T-helper 2 cell treated with Interferon-gamma antibody and Interleukin-4, amounts not matched to agents 5 μg/mL and 100 μg/mL, for 36 hours (primary cell): ENCODE measurements at places on chromosomes 2 and 18.

DNA sequence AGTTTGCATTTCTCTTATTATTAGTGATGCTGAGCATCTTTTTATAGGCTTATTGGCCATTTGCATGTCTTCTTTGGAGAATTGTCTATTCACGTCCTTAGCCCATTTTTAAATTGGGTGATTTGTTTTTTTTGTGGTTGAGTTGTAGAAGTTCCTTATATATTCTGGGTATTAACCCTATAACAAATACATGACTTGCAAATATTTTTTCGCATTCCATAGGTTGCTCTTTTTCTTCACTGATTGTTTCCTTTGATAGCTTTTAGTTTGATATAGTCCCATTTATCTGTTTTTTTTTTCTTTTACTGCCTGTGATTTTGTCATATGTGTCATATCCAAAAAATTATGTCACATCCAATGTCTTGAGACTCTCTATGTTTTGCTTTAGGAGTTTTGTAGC is 243.6 kb downstream of the GPD2 start:
- DNase-seq, result no peak

DNA sequence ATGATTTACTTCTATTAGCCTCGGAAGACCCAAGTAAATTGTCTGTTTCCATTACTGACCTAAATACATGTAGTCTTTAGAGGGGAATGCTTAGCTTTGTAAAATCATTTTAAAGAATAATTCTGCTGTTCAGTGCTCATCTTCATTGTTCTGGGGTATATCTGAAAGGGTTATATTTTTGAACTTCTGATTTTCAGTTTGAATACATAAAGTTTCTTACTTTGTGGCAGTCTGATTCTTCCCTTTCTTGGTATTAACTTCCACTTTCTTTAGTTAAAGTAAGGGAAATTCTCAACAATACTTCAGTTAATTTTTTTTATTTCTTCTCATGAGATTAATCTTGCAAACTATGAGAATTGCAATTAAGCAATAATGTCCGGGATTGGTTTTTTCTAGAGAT is 148.4 kb downstream of the DOCK10 start:
- no peak for DNase-seq

DNA sequence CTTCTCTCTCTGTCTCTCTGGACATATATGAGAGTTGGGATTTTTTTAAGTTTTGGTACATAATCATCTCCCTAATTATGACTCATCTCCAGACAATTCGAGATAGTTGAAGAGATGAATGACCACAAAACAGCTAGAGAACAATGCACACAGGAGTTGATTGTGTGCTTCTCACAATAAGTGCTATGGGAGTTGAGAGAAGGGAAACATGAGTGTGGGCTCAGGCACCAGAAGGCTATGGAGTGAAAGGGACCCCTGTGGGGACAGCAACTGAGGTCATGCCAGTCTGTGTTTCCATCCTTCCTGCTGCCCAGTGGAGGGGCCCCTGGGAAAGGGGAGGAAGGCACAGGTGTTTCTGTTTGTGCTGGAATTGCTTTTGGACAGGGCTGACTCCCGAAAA is 6.5 kb upstream of the YWHAQ start:
- no peak for DNase-seq

GRCh38 chr2:101152272-101153076 is 1.3 kb upstream of the TBC1D8 start:
- no peak for DNase-seq

- no peak for DNase-seq
These were observed 638.7 kb upstream of the SETBP1 start for GRCh38 chr18:44041961-44042360.

- DNase-seq, result no peak
These were observed 30.6 kb downstream of the DRC1 start for GRCh38 chr2:26432363-26432762.

- no peak for DNase-seq
These were observed 96.3 kb downstream of the ARMC9 start for GRCh38 chr2:231294571-231295362.

DNA sequence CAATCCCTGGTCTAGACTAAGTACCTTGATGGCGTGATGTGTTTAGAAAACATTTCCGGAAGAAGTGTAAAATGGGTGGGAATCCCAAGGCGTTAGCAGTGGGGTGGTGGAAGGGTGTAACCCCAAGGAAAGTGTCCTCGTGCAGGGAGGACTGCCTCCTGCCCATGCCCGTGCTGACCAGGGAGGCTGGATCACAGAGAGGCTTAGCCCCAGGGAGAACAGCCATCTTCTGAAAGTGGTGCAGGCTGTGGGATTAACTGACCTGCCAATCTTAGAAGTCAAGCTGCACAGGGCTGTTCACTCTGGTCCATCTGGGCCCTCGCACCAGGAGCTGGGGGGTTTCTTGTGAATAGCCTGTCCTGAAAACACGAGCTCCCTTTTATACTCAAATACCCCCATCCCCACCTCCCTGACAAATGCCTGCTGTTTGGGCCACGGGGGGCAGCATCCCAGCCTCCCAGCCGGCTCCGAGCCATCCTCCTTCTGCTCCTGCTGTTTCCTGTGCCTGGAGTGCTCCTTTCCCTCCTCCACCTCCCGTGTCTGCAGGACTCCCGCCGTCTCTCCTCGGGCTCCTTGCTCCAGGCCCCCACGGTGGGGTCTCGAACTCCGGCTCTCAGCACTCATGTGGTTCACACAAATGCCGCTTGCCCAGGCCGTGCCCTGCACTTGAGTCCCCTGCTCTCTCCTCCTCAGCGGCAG is 52.1 kb upstream of the PXDN start:
- no peak for DNase-seq

DNA sequence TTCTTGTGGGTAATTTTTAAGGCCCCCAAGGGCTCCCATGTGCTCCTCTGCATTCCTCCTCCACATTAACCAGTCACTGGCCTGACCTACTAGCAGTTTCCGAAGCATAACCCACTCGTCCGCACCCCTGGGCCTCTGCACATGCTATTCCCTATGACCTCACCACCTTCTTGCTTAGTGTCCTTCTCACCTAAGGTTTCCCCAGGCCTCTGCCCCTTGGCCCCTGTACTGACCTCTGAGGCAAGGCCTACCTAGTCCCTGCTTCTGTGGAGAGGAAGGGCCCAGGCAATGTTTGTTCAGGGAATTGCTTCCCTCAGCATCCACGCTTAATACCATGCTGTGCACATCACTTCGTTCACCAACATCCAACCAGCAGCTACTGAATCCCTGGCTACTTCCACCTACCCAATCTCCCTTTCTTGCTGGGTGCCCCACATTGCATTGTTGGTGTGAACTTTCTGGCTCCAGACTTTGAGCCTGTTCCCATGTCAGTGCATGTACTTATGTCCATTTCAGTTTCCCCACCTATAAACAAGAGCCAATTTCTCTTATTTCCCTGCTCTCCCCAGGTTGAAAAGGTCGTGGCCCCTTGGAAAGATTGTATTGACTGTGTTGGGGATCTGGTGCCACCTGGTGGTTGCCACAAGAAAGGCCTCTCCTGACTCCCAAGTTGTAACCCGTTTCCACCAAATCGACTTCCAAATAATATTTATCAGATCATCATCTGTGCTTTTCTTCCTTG is 19.2 kb upstream of the TMEM177 start:
- DNase-seq, result no peak

- no peak for DNase-seq
These were observed 710.4 kb downstream of the RNF144A start for GRCh38 chr2:7627583-7627982.

DNA sequence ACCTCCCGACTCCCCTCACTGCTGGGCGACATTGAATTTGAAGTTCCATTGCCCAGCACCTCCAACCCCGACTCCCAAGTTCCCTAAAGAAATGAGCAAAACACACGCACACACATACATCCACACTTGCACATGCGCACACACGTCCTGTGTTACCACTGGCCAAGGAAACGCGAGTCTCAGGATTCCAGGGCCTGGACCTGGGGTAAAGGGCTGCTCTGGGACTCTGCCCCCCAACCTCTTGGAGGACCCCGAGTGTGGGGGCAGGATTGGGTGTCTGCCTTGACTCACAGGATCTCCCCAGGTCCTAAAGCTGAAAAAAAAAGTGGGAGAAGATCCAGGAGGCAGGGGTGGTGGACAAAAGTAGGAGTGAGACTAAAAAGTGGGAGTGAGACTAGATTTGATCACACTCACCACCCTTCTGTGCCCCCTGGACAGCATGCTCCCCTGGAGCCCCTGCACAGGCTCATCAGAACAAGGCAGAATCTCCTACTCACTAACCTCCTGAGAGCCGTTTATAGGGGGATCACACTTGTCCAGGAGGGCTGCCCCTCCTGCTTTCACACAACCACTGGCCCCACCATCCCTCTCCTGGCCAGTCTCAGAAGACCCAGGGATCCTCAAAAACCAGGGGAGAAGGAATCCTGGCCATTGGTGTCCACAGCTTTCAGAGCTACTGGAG is 202.2 kb downstream of the TNS1 start:
- DNase-seq, result no peak

DNA sequence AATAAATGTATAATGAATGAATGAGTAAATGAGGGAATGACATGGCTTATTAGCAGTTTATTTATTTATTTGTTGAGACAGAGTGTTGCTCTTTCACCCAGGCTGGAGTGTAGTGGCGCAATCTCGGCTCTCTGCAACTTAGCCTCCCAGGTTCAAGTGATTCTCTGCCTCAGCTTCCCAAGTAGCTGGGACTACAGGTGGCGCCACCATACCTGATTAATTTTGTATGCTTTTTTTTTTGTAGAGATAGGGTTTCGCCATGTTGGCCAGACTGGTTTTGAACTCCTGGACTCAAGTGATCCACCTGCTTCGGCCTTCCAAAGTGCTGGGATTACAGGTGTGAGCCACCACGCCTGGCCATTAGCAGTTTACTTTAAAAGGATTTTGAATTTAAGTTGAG is 100.3 kb upstream of the CAVIN2 start:
- no peak for DNase-seq

GRCh38 chr2:197813093-197813787 is 8.8 kb downstream of the PLCL1 start:
- DNase-seq, result no peak

GRCh38 chr2:78780864-78781583 is 244.5 kb upstream of the REG3G start:
- no peak for DNase-seq

GRCh38 chr2:9975805-9976447 is 24.4 kb downstream of the GRHL1 start:
- DNase-seq, result peak; percentile 64

GRCh38 chr2:65638443-65638842 is 206.0 kb upstream of the SPRED2 start:
- no peak for DNase-seq

GRCh38 chr2:31235504-31235902 is 1.6 kb downstream of the EHD3 start:
- no peak for DNase-seq

- DNase-seq, result no peak
These were observed 409.8 kb downstream of the ZNF521 start for GRCh38 chr18:24942144-24942543.

GRCh38 chr2:174219321-174219720 is 29.0 kb downstream of the OLA1 start:
- no peak for DNase-seq

GRCh38 chr18:48535956-48536355 is 2.9 kb upstream of the CTIF start:
- DNase-seq, result no peak

DNA sequence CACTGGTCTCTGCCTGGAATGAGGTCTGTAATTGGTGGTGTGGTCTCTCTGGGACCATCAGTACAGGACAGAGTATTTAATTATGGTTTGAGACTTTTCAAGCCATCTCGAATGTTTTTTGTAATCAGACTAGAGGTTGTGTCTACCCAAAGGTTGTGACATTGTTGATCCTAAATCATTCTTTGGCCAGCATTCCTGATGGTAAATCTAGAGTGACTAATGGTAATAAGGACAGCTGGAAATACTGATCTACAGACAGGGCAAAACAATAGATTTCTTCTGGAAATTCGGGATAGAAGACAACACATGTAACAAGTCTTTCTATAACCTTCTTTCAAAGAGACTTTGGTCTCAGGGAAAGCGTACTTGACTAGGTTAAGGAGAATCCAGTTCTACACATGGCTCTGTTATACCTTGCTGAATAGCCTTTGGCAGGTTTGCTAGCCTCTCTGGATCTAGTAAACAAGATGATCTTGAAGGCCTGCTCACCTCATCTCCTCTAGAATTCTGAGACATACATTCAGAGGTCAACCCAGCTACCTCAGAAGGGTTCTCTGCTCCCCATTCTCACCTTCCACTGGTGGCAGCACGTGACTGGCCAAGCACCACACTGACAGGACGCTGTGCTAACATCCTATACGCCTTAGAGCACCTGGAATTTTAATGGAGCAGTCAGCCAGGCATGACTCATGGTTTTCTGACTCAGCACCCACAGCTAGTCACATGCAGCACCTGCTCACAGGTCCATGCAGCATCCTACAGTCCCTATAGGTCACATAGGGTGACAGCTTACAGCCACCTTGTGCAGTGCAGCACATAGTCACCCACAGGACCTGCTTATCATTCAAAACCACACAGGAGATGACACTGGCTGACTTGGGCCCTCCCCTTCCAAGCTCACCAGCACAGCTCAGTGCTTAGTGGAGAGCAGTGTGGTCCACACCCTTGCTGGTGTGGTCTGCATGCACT is 12.2 kb downstream of the PLB1 start:
- DNase-seq, result peak; percentile 58

- no peak for DNase-seq
These were observed 26.3 kb upstream of the TMEM182 start for GRCh38 chr2:102735416-102736109.

- no peak for DNase-seq
These were observed 16.7 kb downstream of the TSN start for GRCh38 chr2:121771976-121772742.

GRCh38 chr2:223113161-223113560 is 61.2 kb downstream of the KCNE4 start:
- DNase-seq, result no peak
